ENCODE measurements at places on chromosomes 2 and 18.

- no peak for DNase-seq
These were observed 50.7 kb downstream of the LIPG start for GRCh38 chr18:49612515-49613033.

GRCh38 chr2:187614756-187615155 lies 60.5 kb upstream of the TFPI start:
- DNase-seq: no peak

- DNase-seq: no peak
These were observed 25.0 kb upstream of the TMBIM1 start for GRCh38 chr2:218317303-218317630.

DNA sequence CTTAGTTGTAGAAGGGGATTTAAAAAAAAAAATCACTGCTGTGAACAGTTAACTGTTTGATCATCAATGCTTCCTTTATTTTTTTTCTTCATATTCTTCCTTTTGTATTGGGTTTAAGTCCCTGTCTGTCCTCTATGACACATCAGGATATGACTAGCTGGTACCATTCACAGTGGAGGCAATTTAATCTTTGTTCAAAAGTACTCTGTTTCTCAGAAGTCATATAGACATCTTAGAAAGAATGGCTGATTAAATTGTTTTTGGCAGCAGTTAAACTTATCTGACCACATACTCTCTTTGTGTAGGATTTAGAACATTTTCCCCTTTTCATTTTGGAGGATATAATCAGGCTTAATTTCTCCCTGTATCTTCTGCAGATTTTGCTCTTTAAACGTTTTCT lies 807.8 kb upstream of the CDH2 start:
- no peak for DNase-seq

GRCh38 chr2:235320326-235320725 lies 173.5 kb upstream of the AGAP1 start:
- DNase-seq: no peak

DNA sequence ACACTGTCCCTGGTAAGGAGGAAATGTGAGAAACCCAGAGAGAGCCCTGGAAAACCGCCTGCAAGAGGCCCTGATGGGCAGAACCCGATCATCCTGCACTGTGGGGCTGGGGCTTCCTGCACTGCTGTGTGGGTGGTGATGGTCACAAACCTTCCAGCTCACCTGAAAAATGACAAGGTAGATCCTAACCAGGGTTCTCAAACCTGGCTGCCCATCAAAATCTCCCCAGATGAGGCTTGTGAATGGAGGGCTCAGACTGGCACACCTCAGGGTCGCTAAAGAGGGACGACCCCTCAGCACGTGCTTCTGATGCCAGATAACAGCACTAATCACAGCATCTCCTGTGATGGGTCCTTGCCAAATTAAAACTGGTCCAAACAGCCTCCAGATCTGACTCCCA lies 74.7 kb downstream of the GYPC start:
- no peak for DNase-seq

GRCh38 chr18:63422864-63423304 lies 608 bp upstream of the VPS4B start:
- DNase-seq: no peak

DNA sequence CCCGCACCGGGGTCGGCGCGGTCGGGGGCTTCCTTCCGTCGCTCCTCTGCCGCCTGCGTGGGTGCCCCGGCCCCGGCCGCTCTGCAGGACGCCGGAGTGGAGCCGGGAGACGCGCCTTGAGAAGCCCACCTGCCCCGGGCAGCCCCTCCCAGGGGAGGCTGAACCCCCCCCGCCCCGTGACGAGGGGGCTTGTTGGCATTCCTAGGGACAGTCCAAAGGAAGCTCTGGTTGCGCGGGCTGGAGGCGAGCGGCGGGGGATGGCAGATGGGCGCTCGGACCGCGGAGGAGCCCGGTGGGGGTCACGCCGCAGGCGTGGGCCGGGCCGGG lies 133.5 kb upstream of the MGAT5 start:
- DNase-seq: no peak

DNA sequence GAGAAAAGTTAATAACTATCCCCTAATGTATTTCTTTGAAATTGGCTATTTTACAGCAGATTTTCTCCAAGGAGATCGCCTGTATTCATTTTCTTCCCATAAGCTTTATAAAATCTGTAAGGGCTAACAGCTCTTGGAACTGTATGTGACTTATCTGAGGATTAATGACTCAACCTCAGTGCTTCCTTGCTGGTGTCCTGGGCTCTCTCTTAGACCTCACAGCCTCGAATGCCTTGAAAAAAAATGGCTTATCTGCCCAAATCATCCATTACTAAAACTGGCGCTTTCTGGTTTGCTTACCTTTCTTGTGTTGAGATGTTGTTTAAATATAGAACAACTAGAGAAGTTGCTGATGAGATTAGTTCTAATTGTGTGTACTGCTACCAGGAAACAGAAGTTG lies 713.6 kb downstream of the SLC4A3 start:
- no peak for DNase-seq

DNA sequence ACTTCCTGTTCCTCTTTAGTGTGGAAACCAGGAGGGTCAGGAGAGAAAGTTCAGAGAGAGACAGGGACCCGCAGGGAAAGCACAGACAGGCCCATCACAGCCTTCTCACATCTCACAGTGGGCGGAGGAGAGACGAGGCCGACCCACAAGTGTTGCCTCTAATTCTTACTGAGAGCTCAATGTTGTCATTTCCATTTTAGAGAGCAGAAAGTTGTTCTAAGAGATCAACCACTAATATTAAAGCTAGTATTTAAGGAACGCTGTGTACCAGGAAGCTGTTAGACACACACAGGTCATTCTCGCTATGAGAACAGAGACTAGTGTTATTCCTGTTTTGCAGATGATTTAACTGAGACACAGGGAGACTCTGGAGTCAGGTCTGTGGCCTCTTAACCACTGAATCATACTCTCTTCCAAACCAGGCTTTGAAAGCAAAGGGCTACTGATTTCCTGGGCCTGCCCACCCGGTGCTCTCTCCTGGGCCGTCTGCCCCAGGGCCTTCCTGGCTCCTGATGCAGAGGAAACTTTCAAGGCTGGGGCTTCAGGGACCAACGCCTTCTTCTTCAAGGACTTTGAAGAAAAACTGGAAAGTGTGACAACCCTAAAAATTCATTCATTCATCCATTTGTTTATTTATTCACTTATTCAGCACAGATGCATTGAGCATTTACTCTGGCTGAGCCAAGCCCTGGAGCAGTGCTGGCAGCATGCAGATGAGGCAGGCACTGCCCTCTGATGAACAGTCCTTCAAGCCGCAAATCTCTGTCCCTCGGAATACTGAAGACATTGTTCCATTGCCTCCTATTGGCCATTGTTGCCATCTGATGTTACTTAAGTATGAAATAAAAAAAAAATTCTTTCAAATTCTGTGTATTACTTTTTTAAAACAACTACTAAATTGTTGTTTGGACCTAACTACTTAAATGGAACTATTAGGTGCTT lies 37.2 kb upstream of the BIN1 start:
- DNase-seq: no peak

DNA sequence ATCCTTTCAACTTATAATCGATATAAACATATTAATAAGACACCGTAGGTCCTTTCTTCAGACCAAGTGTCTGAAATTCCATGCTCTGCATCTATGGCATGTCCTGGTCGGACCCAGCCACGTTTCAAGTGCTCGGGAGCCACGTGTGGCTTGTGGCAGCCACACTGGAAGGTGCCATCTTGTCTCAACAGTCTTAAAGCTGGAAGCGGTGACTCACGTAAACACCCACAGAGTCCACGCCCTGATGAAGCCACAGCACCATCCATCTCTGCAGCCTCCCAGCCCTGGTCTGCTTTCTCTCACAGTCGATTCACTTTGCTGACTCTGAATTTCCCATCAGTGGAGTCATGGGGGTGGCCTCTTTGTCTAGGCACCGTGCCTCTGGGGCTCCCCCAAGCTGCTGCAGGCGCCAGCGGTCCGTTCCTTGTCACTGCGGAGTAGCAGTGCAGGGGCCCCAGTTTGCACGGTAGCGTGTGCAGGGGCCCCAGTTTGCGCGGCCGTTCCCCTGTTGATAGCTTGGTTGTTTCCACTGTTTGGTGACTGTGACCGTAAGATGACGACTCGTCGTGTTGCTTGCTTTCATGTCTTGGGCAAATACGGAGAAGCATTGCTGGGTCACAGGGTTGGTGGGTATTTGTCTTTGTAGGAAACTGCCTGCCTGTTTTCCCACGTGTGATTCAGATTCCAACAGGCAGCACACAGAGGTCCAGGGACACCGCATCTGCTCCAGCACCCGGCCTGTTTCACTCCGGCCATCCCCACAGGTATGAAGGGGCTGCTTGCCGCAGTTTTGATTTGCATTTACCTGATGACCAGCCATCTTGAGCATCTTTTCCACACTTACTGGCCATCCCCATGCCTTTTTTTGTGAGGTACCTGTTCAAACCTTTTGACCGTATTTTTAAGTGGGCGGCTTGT lies 240.3 kb downstream of the HDAC4 start:
- DNase-seq: no peak

- DNase-seq: no peak
These were observed 431.9 kb upstream of the HS6ST1 start for GRCh38 chr2:128750328-128751165.

GRCh38 chr2:25419678-25420242 lies 78.0 kb upstream of the DNMT3A start:
- no peak for DNase-seq

DNA sequence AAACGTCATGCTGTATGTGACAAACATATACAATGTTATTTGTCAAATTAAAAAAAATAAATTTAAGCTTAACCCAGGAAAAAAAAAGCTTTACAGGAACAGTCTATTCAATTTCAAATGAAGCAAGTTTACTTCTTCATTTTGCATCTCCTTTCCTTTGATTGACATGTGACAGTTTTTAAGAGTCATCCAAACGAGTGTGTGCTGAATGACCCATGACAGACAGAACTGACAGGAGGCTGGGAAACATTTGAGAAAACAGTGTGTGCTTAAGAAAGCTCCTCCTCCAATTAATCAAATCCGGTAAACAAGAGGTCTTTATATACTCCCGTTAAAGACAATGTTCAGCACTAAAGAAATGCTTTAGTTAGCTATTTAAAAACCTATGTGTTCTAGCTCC lies 177.7 kb downstream of the SRBD1 start:
- DNase-seq: no peak

GRCh38 chr2:33984131-33984530 lies 385.0 kb upstream of the FAM98A start:
- DNase-seq: no peak

DNA sequence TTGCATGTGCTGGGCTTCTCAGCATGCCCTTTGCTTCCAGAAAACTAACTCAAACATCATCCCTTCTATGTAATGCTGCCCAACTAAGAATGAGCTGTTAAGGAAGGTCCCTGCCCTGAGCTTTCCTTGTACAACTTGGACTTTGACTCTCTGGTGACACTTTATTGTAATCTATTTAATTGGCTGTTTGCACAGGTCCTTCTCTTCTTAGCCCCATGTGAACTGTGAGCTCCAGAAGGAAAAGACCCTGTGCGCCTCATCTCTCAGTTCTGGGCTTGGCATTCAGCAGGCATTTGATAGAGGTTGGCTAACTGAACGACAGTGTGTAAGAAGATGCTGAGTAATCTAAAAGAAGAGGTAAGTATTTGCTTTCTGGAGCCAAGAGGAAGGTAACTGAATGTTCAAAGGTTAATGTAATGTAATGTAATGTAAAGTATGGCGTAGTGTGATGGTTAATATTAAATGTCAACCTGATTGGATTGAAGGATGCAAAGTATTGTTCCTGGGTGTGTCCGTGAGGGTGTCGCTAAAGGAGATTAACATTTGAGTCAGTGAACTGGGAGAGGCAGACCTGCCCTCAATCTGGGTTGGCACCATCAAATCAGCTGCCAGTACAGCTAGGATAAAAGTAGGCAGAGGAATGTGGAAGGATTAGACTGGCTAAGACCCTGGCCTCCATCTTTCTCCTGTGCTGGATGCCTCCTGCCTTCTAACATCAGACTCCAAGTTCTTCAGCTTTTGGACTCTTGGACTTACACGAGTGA lies 60.8 kb upstream of the CCDC195 start:
- DNase-seq: no peak

GRCh38 chr2:11169333-11169732 lies 14.1 kb downstream of the SLC66A3 start:
- no peak for DNase-seq

DNA sequence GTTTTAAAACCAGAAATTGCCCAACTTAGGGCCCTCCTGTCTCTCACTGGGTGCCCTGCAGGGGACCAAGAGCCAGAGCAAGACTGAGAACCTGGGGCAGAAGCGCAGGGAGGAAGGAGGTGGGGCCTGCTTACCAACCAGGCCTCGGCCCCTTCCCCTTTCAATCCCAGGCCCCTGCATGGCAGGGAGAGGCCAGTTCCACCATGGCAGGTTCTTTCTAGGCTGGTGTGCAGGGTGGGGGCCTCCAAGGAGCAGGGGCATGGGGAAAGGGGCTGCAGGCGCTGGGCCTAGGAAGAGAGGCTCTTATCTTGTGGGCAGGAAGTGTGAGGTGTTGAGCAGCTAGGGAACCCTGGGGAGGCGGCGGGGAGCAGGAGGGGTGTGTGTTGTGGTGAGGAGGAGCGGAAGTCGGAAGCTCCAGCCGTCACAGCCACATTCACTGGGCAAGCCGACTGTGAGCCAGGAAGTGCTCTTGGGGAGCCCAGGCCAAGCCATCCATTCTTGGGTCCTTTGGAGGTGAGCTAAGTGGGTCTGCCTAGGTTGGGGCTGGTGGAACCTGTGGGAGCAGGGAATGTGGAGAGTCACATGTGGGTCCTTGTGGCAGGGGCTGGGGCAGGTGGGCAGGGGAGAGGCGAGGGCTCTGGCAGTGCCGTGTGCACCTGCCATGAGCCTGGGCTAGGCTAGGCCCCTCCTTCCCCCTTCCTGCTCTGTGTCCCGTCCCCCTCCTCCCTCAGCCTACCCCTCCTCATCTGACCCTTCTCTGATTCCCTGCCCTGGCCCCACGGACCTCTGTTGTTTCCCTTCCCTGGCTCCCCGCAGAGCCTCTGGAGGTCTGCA lies at the start of gene PSD4:
Gene PSD4 (plus strand): TSS at position 430 of the 834 bp plus-strand sequence. CDS start 8,486 bp downstream, outside the sequence.
- no peak for DNase-seq

DNA sequence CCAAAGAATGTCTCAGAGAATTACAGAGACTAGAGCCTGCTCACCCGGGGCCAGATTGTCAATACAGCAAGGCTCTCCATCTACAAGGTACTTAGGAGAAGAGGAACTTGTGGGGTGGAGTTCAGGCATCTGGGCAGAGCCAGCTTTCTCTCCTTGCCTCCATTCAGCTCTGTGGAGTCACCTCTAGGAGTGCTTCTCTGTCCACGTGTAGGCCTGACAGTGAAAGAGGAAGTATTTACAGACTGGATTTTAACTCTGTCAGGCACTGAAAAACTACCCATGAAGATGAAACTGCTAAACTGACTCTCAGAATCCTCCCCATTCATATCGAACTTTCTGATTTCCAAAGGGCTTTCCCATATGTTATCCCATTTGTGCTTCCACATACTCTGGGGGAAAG lies 315.6 kb downstream of the SETBP1 start:
- DNase-seq: no peak

GRCh38 chr2:10775831-10776230 lies 36.8 kb downstream of the PDIA6 start:
- DNase-seq: no peak

GRCh38 chr2:10911291-10912075 lies at the start of gene KCNF1:
KCNF1 (plus strand) TSS chr2:10911934; CDS start chr2:10912427, 493 bp downstream.
- DNase-seq: peak; percentile 55

DNA sequence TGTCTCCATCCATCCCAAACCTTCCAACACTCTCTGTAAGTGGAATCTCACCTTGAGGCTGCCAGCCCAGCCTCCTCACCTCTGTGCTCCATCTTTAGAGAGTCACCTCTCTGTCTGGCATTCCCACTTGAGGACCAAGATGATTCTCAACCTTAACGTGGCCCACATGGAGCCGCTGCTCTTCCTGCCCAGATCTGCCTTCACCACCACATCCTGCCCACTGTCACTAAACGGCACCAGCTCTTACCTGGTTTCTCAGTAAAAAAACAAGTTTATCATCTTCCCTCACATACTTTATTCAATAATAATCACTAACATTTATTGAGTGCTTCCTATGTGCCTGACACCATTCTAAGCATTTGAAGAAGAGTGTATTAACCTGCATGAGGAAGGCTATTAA lies 80.4 kb downstream of the NEDD4L start:
- no peak for DNase-seq

Data from NCI-H1417 treated with DMSO at 0.1 percent for 48 hours (cell line).